HT-29 (cell line): ENCODE measurements at places on chromosomes 7 and 10.

- DNase-seq: peak; percentile 84
These were observed at the start of gene MOGAT3 for GRCh38 chr7:101200862-101201599. MOGAT3 (minus strand) TSS chr7:101201036; CDS start chr7:101200854, 182 bp downstream.

GRCh38 chr7:2621061-2621828 is 10.5 kb upstream of the TTYH3 start:
- no peak for DNase-seq

DNA sequence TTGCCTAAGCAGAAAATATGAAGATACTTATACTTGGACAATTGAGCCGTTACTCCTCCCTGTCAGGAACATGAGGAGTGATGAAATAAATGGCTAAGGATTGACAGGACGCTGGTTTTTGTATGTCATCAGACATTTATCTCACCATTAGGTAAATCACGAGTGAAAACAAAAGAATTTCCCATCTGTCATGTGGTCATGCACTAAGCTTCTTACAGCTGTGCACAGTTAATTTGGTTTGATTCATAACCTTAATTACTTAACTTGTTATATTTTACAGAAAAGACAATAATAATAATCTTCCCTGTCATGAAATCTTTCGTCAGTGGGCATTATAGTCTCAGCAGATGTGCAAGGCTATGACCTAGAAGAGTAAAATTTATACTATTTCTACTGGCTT is 266.5 kb downstream of the HGF start:
- no peak for DNase-seq

DNA sequence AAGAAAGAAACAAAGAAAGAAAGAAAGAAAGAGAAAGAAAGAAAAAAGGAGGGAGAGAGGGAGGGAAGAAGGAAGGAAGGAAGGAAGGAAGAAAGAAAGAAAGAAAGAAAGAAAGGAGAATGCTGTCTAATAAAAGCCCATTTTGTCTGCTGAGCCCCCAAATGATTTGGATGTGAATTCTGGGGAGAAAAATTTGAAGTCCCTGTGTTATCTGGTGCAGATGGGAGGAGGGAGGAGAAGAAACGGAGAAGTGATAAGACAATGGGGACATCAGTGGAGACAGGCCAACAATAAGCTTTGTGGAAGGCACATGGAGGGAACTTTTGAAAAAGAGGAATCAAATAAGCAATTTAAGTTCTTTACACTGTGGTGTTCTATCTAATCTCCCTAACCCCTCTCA is 24.6 kb upstream of the TMEM273 start:
- DNase-seq: no peak

GRCh38 chr7:24713039-24713793 is 44.0 kb downstream of the GSDME start:
- DNase-seq: no peak

GRCh38 chr7:76108540-76109233 is 60.8 kb downstream of the MDH2 start:
- peak; percentile 92 for DNase-seq

DNA sequence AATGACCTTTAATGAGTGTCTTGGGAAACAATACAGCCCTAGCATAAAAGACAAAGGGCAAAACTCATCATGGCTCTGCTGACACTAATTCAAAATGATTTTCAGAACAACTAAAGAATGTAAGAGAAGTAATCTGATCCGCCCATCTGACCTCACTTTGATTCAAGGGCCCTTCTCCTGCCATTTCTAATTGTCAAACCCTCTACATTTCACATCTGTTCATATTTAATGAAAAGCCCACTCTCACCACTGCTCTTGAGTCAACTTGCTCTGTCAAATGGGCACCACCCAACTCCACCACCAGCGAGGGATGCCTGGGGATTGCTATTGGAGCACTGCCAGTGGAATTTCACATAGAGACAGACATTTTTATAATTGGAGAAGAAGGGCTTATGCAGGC is 639.2 kb downstream of the KCNMA1 start:
- DNase-seq: no peak

GRCh38 chr10:71216363-71216695 is 4.0 kb downstream of the UNC5B start:
- no peak for DNase-seq

DNA sequence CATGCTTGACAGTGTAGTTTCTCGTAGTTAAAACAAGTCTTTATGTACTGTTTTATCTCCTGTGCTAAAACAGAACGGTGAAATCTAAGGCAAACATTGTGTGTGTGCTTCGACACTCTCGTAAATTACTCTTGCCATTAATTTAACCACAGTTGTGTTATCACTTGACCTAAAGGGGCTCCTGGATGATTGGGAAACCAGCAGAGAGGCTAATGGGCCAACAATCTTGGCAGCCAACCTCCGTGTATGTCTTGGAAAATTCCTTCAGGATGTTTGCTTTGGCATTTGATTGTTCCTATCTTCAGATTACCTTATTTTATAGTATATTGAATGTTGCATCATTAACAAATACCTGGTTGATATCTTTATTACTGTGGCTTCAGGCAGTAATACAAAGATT is 409.5 kb downstream of the SDK1 start:
- no peak for DNase-seq

DNA sequence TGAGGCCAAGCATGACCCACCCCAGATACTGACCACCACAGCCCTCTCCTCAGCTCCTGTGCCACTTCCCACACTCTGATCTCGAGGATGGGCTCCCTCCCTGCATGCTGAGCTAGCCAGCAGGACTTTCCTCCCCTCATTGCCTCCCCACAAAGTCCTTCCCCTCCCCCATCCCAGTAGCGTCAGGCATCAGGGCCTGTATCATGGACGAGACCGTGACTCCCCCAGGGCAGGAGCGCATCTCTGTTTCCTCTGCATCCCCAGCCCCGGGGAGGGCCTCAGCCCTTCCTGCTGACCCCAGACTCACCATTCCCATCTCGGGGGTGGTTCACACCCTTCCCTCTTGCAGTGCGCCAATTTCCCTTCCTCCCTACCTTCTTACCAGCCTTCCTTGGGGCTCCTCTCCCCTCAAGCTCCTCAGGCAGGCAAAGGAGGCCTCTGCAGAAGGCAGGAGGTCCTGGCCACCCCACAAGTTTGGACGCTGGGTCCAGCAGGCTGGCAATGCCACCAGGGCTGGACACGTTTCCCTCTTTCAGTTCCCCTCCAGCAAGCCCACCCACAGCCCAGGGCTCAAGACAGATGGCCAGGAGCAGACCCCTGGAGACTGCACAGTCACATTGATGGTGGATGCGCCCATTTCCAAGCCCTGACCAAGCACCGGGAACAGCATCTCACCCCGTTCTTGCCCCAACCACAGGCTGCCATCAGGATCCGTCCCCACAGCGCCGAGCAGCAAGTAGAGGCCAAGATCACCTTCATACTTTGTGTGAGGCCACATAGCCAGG is 36.5 kb downstream of the GRID1 start:
- no peak for DNase-seq

DNA sequence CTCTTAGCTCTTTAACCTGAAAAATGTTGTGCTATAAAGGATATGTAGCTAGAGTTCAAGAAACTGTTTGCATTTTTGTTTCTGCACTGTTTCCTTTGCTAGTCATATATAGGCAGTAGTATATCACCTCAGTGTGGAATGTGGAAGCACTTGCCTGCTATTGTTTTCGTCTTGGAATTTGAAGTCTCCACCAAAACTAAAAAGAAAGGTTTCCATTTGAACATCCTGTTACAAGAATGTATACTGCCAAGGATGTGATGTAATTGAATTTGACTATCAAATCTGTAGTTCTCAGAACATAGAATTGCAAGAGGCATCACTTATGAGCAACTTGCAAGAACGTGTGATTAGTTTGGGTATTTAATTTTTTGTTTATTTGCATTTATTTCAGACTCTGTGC is 51.1 kb upstream of the MEOX2 start:
- no peak for DNase-seq

- DNase-seq: no peak
These were observed 580 bp downstream of the FAM200A start for GRCh38 chr7:99551334-99551733.

DNA sequence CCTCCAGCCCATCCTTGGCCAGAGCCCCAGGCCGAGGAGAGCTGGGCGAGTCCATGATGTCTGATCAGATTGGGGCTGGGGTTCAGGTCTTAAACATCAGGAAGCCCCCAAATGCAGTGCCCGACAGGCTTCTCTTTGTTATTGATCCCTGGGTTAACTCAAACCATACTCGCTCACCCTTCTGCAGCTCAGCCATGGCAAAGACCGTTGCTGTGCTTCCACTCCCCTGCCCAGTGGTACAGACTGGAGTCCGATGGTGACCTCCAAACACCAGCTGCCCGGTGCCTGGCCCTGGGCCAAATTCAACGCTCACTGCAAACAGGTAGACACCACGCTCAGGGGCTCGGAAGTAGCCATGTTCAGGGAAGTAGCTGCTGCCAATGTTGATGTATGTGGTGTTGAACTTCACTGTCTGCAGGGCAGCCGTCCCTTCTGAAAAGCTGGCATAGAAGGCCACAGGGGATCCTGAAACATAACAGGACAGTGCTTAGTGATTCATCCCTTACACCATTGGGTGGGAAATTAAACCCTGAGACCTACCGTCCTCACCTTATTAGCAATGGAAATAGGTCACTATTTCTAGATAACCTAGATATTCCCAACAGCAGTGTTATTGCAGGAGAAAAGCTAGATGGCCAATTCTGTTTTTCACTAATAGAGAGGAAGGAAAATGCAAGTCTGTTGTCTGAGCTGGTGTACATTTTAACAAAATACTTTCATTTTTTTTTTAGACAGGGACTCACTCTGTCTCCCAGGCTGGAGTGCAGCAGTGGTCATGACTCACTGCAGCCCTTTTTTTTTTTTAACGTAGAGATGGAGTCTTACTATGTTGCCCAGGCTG is 20.5 kb downstream of the MMRN2 start:
- DNase-seq: no peak

DNA sequence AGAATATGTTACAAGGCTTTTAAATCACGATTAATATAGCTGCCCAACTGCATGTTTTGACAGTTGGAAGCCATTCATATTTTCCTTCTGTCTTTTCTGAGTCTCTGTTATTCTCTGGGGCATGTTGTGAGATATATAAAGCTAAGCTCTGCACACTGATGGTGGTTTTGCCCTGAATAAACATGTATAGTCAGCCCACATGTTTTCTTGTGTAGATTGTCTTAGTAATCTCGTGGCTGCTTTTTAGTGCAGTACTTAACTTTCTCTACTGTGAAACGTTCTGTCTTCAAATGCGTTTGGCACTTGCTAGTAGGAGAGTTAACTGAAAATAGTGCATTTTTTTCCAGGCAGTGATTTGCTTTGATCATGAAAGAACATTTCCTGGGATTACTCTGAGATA is 268.5 kb downstream of the DNAJB9 start:
- no peak for DNase-seq

GRCh38 chr7:38215735-38216670 is 38.0 kb downstream of the STARD3NL start:
- peak; percentile 78 for DNase-seq

DNA sequence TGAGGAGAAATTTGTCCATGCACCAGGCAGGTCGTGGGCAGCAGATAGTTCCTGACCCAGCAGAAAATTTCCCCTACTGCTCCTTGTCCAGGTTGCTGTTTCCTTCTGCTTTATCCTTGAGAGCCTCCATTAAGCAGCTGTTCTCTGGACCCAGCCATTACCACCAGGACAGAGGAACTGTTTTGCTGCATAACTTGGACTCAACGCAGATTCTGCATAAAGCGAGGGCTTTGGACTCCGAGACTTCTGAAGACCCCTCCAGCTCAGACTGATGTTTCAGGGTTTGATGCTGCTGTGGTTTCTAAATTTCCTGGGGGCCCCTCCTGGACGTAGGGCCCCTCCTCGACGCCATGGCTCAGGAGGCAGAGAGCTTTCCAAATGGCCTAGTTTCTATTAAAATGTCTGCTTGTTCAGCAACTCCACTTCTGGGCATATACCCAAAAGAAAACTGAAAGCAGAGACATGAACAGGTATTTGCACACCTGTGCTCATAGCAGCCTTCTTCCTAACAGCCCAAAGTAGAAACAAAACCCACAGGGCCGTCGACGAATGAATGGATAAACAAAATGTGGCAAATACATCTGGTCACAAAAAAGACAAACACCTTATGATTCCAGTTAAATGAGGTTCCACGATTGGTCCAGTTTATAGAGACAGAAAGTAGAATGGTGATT is 28.3 kb upstream of the LMTK2 start:
- DNase-seq: no peak

GRCh38 chr7:155922067-155922816 is 110.0 kb upstream of the SHH start:
- peak; percentile 96 for DNase-seq

- no peak for DNase-seq
These were observed 2.6 kb upstream of the CDK6 start for GRCh38 chr7:92838934-92839333.

DNA sequence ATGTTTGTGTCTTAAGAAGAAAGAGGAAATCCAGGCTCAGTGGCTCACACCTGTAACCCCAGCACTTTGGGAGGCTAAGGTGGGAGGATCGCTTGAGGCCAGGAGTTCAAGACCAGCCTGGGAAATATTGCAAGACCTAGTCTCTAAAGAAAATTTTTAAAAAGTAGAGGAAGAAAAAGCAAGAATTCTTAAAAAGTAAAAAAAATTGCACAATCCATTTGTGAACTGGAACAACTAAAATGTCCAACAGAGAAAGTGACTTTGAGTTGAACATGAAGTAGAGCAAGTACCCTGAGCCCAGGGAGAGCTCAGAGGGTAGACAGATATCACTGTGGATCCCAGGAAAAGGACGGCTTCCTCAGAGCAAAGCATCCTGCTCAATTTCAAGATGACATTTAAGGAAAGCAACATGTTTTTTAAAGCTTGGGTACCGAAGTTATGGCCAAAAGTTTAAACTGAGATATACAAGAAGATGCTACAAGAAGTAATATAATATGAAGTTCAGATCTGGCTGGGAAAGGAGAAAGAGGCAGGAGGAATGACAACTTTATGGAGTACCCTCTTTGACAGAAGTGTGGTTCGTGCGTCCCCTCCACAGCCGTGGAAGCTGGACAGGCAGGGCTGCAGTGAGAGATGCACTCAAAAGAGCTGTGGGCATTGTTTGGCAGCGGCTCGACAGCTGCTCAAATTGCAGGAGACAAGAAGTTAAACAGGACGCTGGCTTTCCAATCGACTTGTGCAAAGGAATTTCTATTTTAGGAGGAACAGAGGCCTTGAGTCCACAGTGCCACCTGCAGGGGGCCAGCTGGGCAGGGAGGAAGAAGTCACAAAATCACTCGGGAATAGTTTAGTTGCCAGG is 201.3 kb downstream of the JCAD start:
- peak; percentile 70 for DNase-seq

GRCh38 chr7:121953601-121954000 is 80.6 kb downstream of the PTPRZ1 start:
- no peak for DNase-seq

DNA sequence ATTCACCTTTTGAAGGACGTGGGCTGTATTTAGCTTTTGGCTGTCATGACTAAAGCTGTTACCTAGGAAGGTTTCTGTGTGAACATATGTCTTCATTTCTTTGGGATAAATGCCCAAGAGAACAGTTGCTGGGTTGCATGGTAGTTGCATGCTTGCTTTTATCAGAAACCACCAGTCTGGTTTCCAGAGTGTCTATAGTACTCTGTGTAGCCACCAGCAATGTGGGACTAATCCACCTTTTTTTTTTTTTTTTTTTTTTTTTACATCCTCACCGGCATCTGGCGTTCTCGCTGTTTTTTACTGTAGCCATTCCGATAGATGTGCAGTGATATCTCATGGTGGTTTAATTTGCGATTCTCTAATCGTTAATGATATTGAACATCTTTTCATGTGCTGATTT is 297.8 kb downstream of the SDK1 start:
- no peak for DNase-seq

- DNase-seq: no peak
These were observed 169.0 kb upstream of the PHYHIPL start for GRCh38 chr10:59007307-59008025.

GRCh38 chr10:78919181-78919966 is 149.4 kb upstream of the ZMIZ1 start:
- DNase-seq: no peak
